GM13977 (cell line): ENCODE measurements at places on chromosomes 6 and 20.

DNA sequence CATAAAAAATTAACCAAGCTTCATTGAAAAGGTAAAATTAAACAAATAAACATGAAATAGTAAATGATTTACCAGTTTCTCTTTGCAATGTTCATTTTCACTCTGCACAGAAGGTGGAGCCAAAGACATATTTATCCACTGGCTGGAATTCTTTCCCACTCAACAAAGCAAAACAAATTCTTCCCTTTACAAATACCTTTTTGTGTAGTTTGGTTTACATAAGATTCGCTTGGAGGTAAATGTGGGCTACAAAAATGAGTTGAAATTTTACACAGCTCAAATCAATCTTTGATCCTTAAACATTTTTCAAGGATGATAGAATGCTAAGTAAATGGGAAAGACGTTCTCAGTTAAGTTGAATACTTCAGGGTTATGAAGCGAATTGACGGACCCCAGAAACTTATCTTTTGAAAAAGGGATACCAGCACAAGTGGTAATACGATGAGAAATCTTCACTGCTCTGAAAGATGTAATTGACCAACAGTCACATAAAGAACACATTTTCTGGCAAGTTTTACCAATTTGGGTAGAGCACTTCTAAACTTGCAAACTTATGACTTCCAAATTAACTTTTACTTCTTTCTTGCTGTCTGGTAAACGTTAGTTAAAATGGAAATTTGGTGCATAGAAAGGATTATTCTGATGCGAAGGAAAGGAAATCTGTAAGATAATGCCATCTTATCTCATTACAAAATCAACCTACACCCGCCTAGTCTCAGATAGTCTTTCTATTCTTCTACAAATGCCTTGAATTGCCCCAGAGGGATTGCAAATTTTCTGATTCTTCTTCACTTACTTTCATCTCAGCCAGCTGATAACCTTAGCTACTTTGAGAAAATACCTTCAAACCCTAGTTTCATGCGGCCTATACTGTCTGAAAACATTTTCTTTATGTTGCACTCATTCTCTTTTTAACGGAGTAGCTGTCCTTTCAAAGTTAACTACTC lies 4.7 kb upstream of the GJA1 start:
- no peak for DNase-seq

DNA sequence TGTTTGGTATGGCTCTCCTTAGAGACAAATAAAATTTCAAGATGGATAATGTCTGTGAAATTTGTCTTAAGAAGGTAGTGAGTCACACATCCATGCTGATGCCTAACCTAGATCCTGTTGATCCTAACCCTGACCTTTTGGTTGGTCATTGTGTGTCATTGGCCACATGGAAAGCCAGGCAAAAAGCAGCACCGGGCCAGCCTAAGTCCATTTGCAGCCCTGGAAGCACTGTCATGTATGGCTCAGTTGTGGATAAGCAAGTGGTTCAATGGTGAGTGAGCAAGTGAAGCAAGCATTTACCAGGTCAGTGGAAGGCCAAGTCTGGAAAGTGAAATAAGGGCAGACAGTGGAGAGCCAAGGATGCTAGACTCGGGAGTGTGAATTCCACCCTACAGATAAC lies 12.1 kb upstream of the XRN2 start:
- DNase-seq: no peak

DNA sequence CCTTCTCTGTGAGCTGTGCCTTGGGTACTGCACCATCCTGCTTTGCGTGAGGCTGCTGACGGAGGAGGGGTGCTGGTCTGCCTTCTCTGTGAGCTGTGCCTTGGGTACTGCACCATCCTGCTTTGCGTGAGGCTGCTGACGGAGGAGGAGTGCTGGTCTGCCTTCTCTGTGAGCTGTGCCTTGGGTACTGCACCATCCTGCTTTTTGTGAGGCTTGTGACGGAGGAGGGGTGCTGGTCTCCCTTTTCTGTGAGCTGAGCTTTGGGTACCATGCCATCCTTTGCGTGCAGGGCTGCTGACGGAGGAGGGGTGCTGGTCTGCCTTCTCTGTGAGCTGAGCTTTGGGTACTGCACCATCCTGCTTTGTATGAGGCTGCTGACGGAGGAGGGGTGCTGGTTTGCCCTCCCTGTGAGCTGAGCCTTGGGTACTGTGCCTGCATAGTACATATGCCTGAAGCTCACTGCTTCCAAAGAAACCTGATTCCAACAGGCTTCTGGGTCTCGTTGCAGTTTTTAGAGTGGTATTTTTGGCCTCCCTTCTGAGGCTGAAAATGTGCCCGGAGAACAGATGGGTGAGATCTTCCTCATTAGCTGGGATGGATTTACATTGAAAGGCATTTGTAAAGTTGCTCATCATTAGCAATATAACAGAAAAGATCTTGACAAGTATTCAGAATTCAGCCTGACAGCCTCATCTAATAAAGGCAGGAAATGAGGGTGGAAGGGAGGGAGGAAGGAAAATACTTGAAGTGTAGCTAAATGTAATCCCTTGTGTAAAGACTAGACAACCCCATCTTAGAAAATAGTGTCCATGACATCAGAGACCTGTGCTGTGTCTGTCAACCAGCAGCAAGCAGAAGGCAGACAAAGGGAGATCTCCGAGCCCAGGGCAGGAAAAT lies 46.8 kb upstream of the UNC93A start:
- DNase-seq: no peak

DNA sequence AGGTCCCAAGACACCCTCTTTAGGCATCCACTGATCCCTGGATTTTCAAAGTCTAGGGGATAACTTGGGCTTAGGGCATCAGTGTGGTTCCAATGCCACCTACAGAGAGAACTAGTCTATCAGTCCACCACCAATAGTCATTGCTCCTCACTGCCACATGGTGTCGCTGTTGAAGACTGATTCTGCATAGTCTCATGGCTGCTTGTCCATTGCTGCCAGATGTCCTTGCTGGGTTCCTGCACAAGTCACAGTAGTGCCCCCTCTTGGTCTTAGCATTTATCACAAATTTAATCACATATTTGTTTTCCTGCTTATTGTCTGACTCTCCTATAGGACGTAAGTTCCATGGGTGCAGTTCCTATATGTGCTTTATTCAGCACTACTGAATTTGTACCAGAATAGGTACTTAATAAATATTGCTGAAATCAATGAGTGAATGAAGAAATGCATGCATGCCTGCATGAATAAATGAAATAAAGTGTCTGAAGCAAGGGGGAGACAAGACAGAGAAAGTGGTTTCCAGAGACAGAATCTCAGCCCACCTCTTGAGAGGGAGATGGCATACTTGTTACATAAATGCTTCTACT lies 45.9 kb upstream of the RALY start:
- peak; percentile 33 for DNase-seq

DNA sequence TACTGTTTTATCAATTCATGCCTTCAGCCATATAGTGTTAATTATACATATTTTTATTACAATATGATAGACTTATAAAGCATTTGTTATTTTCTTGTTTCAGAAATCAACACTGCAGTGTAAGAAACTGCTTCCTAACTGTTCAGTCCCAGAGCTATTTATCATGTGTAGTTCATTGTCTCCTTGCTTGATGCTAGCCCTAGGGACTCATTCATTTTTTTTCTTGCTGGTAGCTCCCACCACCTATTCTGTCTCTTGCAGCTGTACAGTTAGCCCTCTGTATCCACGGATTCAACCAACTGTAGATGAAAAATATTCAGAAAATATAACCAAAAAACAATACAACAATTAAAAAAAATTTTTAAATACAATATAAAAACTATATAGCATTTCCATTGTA lies 121.3 kb downstream of the STXBP5 start:
- no peak for DNase-seq

DNA sequence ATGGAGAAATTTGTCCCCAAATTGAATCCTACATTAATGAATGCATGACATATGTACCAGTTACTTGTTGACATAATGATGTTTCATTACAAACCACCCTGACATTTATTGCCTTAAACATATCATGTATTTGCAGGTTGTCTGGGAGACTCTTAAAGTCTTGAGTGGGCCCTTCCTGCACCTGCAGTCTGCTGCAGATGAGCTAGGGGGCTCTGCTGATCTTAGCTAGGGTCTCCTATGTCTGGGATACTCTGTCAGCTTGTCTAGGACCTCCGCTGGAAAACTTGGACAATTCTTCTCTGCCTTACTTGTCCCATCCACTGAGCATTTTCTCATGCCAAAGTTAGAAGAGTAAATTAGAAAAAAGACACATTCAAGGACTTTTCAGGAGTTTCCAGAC lies 581.6 kb downstream of the HAO1 start:
- DNase-seq: no peak

GRCh38 chr6:154306696-154307095 lies 49.9 kb downstream of the IPCEF1 start:
- no peak for DNase-seq
